ENCODE measurements at places on chromosomes 6 and 20.

GRCh38 chr6:135577059-135577538, 79.6 kb upstream of the AHI1 start:
- DNase-seq: no peak

- no peak for DNase-seq
Observed at GRCh38 chr6:168778201-168778600, 337.2 kb downstream of the SMOC2 start.

DNA sequence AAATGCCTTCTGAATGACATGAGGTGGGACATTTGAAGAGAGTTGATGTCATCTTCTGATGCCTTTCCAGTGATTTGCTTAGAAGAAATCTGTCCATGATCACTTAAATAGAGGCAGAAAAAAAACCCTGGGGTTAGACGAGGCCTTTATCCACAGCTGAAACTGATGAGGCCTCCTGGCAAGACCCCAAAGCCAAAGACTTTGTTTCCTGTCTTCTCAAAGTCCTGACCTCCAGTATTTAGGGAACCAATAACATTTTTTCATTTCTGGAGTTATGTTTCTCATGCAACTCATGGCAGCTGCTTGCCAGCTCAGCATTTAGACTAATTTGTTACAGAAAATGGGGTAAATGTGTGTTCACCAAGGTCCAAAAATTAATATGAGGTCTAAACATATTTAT, 248.0 kb upstream of the PRDM1 start:
- DNase-seq: no peak

- DNase-seq: no peak
Observed at GRCh38 chr6:35973670-35974222, 50.7 kb downstream of the SLC26A8 start.

- no peak for DNase-seq
Observed at GRCh38 chr6:129755787-129756186, 45.8 kb upstream of the ARHGAP18 start.

DNA sequence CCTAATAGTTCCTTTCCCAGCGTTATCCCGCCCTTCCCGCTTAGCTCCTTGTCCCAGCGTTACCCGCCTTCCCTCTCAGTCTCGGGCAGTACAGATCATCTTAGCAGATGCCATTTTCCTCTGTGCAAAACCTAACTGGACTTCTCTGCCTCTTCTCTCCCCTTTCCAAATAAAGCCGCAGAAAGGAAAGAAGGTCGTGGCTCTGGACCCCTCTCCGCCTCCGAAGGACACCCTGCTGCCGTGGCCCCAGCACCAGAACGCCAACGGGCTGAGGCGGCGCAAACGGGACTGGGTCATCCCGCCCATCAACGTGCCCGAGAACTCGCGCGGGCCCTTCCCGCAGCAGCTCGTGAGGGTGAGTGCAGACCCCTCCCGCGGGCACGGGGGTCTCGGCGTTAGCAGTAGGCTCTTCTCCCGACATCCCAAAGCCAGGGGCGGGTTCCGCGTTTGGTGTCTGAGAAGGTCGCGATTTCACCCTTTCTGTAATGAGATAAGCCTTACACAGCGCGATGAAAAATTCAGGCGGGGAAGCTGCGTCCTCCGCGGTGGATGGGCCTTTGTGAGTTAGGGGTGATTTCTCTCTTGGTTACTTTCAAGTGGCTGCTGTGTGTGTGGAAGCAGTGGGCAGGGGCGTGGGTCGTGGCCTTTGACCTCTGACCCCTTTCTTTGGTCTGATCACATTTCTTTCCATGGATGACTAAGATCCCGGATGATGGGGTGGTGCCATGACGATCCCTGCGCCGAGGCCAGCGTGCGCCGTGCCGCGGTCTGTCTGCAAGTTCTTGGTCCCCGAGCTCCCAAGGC, 292.7 kb downstream of the TAF4 start:
- DNase-seq: no peak

- no peak for DNase-seq
Observed at GRCh38 chr6:124400261-124400999, 561.8 kb upstream of the RNF217 start.

GRCh38 chr6:170462366-170463020, 90.6 kb downstream of the PSMB1 start:
- DNase-seq: no peak

- DNase-seq: no peak
Observed at GRCh38 chr20:22562620-22563019, 21.8 kb downstream of the FOXA2 start.

- DNase-seq: no peak
Observed at GRCh38 chr6:119749335-119749734, 399.8 kb upstream of the MAN1A1 start.

DNA sequence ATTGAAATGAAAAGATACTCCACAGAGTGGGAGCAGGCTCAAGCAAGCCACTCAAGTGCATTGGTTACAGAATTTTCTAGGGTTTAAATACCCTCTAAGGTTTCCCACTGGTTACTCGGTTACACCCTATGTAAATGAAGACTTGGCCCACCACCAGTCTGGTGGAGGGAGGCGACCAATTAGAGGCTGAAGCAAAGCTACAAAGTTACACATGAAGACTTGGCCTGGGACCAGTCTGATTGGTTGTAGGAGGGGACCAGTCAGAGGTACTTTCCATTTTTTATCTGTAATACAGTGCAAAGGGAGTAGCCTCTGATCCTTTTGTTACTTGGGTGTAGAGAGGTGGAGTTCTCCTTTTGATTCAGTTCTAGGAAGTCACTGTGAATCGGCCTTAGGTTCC, 7.6 kb downstream of the SRSF12 start:
- DNase-seq: no peak

GRCh38 chr6:286681-287488, 5.4 kb upstream of the DUSP22 start:
- no peak for DNase-seq

DNA sequence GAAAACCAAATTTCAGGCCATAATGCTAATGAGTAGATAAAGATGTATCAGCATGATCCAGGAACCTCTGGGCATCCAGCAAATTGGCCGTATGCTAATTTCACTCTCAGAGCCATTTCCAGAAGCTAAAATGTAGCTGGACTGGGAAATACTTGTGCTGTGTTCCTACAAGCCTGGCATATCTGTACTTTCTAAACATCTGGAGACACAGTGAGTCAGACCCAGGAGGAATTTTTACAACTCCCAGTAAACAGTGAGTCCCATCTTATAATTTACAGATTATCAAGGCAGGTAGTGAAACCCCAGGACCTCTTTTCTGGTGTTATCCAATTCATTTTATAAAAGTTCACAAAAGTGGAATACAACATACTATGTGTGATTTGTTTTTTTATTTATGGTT, 683.0 kb upstream of the ADGRB3 start:
- peak; percentile 23 for DNase-seq

- DNase-seq: no peak
Observed at GRCh38 chr20:58458342-58459057, 56.7 kb downstream of the APCDD1L start.

GRCh38 chr20:34105978-34106675, 5.9 kb downstream of the EIF2S2 start:
- DNase-seq: no peak

- DNase-seq: no peak
Observed at GRCh38 chr6:123636282-123636681, 468 bp downstream of the TRDN start.

DNA sequence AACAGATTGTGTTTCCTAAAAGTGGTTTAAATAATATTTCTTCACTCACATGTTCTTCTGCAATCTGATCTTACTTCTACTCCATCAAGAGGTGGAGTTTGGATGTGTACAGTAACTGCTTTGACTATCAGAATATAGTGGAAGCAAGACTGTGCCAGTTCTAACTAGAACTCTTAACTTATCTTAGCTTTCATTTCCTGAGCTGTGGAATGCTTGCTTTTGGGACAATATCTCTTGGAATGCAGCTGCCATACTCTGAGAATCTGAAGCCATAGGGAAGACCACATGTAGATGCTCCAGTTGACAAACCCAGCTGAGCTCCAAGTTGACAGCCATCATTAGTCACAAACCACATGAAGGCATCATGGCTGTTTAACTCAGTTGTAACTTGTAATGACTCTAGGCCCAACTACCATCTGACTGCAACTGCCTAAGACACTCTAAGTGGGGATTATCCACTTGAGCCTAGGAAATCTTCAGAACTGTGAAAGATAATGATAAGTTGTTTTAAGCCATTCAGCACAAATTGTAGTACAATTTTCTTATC, 40.8 kb upstream of the MAN1A1 start:
- peak; percentile 27 for DNase-seq

DNA sequence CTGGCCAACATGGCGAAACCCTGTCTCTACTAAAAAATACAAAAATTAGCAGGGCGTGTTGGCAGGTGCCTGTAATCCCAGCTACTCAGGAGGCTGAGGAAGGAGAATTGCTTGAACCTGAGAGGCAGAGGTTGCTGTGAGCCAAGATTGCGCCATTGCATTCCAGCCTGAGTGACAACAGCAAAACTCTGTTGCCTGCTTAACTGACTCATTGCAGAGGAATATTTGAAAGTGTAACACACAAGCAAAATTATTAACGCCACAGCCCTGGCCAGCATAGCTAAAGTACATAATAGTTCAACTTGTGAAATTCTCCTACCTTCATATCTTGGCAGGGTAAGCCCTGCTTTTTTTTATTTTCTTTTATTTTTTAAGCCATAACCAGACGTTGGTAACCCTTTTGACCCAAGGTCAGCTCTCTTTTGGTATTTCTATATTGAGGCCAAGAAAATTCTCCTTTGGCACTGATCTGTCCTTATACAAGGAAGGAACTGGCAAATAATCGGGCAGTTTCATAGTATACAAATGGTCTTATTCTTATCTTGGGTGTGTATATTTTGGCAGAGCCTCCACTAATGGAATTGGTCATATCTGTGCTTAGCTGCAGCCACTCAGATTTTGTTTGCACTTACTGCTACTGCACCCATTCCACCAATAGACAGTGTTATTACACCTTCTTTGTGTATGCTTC, 4.0 kb upstream of the ADGRF5 start:
- DNase-seq: no peak

GRCh38 chr20:62533591-62534495, 58.0 kb upstream of the GATA5 start:
- no peak for DNase-seq

GRCh38 chr20:58646257-58646656, 4.8 kb upstream of the STX16 start:
- no peak for DNase-seq

DNA sequence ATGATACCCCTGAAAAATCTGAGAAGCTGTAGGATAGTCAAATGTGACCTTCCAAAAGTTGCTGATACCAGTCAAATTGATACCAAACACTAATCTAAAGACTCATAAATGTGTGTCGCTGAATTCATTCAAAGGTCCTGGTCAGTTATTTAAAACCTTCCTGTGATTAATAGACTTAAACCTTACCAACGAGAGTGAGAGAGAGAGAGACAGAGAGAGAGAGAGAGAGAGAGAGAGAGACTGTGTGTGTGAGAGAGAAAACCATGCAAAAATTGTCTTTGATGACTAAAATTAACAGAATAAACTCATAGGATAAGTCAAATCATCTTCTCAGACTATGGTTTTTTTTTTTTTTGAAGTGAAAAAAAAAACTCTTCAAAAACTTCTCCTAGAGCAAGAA, 370.9 kb upstream of the HS3ST5 start:
- DNase-seq: no peak

DNA sequence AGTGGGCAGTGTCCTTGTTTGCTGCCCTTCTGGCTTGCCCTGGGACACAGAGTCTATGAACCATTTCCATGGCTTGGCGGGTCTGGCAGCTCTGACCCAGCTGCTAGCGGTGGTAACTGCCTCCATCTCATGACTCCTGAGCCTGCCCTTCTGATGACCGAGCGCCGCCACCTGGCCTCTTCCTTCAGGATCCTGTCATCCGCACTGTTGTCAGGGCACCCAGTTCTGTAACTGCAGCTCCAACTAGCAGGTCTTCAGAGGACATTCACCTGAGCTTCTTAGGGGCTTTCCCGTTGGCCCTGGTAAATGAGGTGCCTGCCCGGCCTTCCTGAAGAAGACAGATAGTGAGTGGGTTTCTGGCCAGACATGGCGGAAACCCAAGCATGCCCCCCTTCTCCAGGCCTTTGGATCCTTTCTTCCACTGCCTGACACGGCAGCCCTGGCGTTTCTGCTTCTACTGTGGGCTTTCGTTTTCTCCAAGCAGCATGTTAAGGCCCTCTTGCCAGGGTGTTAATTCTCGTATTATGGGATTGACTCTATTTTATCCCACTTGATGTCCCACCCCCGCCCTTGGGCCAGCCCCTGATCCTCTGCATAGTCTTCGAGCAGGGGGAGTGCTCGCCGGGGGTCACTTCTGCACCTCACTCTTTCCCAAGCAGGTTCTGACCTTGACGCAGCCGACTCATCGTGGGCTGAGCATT, 24.7 kb downstream of the PACSIN1 start:
- no peak for DNase-seq

DNA sequence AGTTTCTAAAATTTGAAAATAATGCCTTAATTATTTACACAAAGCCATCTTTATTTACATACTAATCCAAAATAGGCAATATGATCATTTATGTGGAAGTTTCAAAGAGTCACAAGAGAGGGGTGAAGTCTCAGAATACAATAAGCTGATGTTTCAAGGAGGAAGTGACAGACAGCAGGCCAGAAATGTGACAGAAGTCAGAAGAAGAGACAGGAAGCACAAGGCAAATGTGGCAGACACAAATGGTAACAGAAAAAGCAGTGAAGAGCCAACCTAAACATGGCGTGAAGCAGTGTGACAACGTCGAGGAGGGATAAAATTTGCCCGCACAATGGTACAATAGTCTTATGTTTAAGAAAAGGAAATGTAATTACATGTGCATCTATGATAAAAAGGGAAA, 59.8 kb downstream of the SHPRH start:
- no peak for DNase-seq

- peak; percentile 75 for DNase-seq
Observed at GRCh38 chr20:24160563-24161281, 172.1 kb upstream of the GGTLC1 start.

DNA sequence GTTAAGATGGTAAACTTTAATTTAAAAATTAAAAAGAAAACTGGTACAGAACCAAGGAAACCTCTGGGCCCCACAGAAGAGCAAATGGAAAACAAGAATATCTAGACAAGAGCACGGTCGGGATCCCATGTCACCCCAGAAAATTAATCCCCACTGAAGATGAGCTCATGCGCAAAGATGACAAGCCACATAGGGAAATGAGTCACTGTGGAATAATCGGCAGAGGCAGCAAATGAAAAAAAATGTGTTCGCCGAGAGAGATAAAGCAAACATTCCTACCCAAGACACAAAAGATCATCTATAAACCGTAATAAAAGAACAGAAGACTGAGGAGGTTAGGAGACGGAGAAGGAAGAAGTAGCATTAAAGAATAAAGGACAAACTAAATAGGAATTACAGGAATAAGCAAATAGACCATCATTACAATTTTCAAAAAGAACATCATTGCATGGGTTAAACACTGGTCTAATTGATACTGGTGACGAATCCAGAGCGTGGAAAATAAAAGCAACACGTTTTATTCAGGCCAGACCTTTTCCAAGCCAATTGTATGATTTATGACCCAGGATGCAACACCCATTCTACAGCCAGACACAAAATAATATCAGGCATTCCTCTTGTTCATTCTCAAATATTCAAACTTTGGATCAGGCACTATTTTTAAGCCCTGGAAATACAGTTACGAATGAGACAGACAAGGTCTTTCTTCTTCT, 138.0 kb upstream of the ARID1B start:
- no peak for DNase-seq

- DNase-seq: peak; percentile 37
Observed at GRCh38 chr6:150004783-150005717, 20.3 kb downstream of the RAET1L start.
